AG10803 (cell line): ENCODE measurements at places on chromosomes 12 and 14.
A peak's percentile ranks its signal among the peaks of the same experiment; 100 is the strongest.

DNA sequence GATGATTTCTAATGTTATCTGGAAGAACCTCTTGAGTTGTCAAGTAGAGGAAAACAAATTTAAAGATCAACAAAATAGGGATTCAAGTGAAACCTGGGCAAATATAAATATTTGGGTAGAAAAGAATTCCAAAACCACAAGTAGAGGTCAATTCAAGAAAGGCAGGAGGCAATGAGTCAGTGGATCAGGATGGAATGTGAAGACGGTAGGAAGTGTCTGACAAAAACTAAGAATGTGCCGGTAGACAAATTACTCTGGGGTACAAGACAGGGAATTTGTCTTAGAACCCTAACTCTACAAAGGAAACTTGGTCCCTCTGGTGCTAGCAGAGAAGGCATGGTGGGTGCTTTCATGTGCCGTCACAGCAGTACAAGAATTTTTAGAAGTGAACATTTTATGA lies 13.6 kb downstream of the ABCD2 start:
- DNase-seq: peak; percentile 4

- DNase-seq: peak; percentile 89
These were observed 269.7 kb downstream of the TTC6 start for GRCh38 chr14:37864861-37865718.

GRCh38 chr14:66918527-66918926 lies 270.7 kb upstream of the GARIN2 start:
- DNase-seq: no peak

GRCh38 chr14:39812532-39813320 lies 380.5 kb upstream of the FBXO33 start:
- DNase-seq: no peak

DNA sequence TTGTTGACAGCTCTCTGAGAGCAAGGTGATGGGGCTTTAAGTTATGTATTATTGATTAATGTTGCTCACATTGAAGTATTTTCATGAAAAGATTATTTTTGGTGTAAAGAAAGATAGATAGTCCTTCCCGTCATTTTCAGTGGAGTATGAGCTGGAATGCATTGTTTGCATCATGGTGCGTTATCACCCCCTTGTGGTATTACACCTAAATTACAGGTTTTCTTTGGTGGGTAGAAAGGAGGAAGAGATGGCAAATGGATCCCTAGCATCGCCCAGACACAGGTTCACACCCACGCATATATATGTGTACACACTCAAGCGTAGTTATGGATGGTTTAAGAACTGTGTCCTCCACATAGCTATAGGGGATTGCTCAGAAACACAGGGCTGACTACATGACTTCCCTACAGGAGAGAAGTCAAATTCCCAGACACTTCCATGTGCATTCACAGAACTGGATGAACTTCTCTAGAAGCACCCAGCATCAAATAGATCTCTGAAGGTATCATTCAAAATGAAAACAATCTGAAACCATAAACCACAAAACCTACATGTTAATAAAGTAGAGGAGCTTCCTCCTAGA lies 14.4 kb upstream of the SERPINA10 start:
- DNase-seq: no peak

GRCh38 chr12:56338308-56339157 lies at the start of gene IL23A:
Gene IL23A (plus strand): TSS chr12:56338884. CDS start chr12:56339045, 161 bp downstream.
- no peak for DNase-seq

- DNase-seq: no peak
These were observed 13.8 kb downstream of the KITLG start for GRCh38 chr12:88566430-88566829.

DNA sequence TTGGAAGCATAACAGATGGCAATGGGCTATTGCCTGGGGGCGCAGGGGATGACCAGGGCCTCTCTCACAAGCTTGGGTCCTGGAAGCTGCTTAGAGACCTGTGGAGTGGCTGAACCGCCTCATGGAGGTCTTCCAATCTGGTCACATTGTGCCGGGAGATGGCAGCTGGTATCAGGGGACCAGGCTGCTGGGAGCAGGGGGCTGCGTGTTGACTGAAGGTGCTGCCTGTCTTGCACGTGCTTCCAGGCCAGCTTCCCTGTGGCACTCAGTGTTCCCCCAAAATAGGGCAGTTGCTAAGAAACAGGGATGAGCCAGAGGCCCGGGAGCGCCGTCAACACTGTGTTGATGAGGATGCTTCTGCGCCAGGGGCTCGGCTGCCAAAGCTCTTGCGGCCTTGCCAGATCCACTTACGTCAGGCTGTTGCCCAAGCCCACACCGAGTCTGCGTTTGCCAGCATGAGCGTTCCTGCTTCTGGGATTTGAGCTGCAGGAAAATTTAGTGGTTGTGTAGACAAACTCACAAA lies 39.8 kb downstream of the ELK3 start:
- DNase-seq: peak; percentile 99

GRCh38 chr14:71606064-71606463 lies 326.2 kb upstream of the RGS6 start:
- no peak for DNase-seq

GRCh38 chr12:19140381-19141236 lies 11.1 kb downstream of the PLEKHA5 start:
- DNase-seq: no peak

DNA sequence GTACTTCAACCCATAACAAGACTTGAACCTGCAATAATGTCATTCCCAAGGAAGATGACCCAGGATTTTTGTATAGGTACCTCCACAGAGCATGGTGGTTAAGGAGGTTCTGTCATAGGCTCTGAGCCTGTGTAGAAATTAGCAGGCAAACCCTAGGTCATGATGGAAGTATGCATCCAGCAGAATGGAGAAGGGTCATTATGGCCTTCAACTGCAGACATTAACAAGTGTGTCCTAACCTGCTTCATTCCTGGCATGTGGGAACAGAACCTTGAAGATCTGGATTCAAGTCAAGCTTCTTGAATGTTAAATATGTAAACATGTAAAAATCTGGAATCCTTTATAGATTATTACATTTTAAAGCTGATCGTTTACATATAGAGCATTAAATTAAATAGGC lies 116.2 kb upstream of the SLC38A4 start:
- DNase-seq: peak; percentile 61

DNA sequence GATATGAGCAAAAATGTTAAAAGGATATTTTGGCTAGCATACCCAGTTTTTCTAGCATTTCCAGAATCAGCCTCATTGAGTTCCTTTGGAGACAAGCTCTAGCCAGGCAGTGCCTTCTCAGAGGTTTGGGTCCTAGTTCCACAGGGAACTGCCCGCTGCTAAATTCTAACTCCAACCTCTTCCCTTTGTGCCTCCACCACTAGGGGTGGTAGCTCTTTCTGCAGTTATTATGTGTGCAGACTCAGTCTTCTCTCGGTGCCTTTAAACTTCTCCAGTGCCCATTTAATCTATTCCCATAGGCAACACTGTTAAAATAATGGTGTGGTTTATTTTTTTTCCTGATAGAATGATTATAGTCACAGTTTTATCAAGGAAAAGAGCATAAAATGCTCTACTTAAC lies 21.5 kb upstream of the SLC25A3 start:
- DNase-seq: no peak

DNA sequence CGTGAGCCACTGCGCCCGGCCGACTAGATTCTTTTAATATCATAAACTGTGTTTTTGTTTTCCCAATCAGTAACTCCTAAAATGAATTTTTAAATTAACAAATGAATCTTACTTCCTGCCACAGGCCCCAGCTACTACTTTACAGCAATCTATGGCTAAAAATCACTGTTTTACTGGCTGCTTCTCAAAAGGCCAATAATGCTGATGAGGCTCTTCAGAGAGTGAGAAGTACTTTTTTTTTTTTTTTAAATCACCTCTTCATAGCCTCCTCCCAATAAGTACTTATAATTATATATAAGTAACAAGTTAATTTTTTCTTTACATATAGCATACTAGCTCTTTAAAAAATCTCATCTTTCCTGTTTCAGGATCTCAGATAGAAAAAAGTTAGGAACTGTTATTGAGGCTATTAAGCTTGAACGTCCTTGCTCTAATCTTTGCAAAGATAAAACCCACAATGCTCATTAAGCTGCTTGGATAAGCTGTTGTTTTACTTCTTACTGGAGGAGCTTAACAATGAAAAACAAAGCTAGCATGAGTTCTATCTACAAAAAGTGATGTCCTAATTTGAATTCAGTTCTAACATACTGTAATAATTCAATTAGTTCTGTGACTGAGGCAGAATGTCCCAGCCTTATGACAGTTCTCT lies 12.8 kb upstream of the WDR20 start:
- DNase-seq: no peak

DNA sequence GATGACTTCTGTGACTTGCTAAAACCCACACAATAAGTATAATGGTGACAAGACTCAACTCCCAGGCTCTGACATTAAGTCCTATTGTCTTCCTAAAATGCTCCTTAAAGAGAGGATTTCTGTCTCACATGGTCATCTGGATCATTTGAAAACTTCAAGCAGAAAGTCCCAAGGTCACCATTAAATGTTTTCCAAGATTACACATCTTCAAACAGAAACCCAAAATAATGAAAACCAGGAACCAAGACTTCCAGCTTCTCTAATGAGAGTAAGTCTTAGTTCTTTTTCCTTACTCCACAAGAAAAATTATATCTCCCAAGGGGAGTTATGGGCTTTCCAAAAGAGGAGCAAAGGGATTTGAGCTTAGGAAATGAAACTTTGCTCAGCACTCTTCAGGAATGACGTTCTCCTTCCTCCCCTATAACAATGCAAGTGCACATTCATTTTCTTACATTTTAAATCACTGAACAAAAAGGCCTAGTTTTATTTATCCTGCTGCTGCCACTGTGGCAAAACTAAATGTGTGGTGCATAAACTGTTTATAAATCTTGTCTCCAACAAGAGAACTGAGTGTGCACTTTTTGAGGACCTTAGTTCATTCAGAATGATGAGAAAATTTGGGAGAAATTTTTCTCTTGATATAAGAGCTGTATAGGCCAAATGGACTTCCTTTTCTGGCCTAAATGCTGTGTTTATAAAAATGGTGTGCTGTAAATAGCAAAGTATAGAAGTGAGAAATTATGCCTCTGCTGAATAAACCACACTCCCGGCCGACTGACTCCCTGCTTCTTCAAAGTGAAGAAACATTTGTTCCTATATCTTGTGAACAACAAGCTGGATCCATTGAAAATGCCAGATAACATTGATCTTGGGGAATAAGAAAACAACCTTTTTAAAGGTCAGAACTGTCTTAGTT lies 148.4 kb upstream of the PLEKHG7 start:
- DNase-seq: no peak

- no peak for DNase-seq
These were observed 242.7 kb downstream of the BCL11B start for GRCh38 chr14:99029145-99029915.

GRCh38 chr12:54680374-54680773 lies 32.2 kb upstream of the DCD start:
- DNase-seq: no peak

DNA sequence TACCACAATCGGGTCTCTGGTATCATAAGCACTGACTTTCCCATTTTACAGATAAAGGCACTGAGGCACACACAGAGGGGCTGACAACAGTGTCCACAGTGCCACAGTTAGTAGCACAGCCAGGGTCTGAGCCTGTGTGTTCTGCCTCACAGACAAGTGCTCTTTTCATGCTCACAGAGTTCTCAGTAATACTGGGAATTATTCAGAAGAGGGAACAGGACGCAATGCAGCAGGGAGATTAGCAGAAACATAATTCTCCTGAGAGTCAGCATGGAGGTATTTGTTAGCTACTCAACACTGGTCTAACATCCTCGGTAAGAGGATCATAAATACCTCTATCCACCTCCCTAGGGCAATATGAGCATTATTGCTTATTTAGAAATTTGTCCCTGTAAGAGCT lies 219.3 kb upstream of the EEA1 start:
- DNase-seq: no peak

- DNase-seq: no peak
These were observed 74.0 kb downstream of the PDE3A start for GRCh38 chr12:20442322-20442721.

GRCh38 chr12:13794706-13795105 lies 186.7 kb downstream of the GRIN2B start:
- no peak for DNase-seq

DNA sequence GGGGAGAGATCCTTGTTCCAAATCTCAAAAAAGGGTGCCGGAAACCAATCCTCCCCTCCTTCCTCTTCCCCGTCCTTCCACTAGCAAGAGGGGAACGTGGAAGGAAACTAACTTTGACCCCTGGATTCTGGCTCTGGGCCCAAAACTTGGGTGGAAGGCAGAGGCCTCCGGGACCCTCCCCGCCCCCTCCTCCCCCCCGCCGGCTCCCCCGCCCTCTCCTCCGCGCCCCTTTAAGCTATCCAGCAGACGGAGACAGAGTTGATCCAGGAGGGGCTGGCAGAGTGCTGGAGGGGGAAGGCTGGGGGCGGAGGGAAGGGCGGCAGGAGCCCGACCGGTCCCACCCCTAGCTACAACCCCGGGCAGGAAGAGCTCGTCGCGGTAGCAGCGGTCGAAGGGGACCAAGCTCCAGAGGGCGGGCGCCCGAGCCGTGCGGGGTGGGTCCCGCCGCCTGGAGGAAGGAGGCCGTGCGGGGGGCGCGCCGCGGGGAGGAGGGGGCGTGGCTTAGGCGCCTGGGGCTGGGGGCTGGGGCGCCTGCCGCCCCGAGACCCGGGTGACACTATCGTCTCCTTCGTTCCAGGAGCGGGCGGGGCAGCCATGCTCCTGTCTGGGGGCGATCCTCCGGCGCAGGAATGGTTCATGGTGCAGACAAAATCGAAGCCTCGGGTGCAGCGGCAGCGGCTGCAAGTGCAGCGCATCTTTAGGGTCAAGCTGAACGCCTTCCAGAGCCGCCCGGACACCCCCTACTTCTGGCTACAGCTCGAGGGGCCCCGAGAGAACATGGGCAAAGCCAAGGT lies at the start of gene NYNRIN:
TSS of gene NYNRIN (plus strand) at position 351 of the 794 bp plus-strand sequence. CDS start at position 595, 244 bp downstream.
- DNase-seq: no peak

DNA sequence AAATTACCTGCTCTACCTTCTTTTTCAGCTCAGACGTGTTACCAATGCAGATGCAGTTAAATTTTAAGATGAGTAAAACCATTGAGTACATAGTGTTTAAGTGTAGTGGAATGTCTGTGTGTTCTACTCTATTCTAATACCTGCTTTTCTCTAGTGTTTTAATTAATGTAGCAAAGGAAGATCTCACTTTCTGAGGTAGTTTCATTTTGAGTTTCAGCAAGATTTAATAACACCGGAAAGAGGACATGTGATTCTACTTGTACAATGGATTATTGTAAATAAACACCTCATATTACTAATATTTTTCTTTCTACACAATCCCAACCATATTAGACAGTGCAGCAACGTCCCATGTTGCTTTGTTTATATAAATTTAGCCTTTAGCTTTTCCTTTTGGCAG lies 315.4 kb downstream of the RAD51B start:
- no peak for DNase-seq

GRCh38 chr12:74791365-74791764 lies 253.7 kb downstream of the ATXN7L3B start:
- no peak for DNase-seq

DNA sequence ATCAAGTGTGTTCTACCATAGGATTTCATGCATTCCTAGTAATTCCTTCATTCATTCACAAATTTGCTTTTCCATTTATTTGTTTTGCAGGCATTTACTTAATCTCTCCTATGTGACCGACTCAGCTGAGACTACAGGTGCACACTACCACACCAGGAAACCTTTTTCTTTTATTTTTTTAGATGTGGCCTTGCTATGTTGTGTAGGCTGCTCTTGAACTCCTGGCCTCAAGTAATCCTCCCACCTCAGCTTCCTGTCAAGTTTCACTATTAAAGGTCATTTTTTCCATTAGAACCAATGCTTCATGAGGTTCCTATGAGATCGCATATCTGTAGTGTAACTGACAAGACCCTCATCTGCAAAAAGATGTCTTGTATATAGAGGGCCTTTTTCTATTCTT lies 1218.7 kb downstream of the VRK1 start:
- DNase-seq: no peak

- no peak for DNase-seq
These were observed 16.7 kb downstream of the GRIP1 start for GRCh38 chr12:66662179-66662578.
